SHP77 (cell line): ENCODE measurements at places on chromosomes 1 and 21.

- DNase-seq: no peak
Observed at GRCh38 chr1:180231506-180231921, 1.4 kb downstream of the LHX4 start.

DNA sequence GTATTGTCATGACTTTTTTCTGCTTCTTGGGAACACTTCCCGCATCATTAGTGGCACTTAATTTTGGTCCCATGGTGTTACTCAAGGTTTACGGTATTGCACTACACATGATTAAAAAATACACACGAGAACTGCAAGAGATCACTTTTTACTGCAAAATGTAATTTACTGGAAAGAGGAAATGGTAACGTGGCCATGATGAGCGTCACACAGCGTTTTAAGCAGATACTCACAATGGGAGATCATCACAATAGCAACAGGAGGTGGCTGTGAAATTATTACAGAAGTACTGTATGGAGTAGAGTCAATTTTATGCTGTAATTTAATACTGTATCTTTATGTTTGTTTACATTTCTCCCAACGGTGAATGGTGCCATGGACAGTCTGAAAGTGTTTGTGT lies 1510.3 kb downstream of the AMY1C start:
- DNase-seq: no peak

- no peak for DNase-seq
Observed at GRCh38 chr1:237205400-237206064, 163.5 kb downstream of the RYR2 start.

- DNase-seq: no peak
Observed at GRCh38 chr1:20401405-20402010, 84.5 kb downstream of the CAMK2N1 start.

DNA sequence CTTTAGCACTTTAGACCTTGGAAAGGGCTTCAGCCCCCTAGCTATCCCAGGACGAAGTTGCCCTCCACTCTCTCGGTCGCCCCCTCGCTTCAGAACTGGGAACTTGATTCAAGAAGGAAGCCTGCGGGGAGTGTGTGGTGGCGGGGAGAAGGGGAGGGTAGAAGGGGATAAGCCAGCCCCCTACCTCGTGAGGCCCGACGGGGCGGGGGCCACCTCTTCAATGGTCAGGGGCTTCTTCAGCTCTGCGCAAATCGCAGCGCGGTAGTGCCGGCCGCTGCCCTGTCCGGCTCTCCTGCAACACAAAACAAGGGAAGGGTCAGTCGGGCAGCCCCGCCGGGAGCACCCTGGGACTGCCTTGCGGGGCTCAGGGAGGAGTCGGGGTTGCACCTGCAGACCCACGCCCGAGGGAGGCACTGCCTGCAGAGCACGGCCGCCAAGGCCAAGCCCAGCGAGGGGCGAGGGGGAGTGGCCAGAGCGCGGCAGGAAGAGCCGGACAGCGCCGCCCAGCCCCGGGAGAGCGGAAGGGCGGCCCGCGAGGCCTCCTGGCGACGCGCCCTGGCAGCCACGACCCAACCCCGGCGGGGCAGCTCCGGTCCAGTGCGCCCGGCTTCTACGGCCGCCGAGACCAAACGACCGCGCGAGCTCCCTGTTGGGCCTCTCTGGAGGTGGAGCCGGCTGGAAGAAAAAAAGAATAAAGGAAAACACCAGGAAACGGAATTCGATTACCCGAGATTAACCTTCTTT lies 56.2 kb upstream of the RASAL2 start:
- no peak for DNase-seq

DNA sequence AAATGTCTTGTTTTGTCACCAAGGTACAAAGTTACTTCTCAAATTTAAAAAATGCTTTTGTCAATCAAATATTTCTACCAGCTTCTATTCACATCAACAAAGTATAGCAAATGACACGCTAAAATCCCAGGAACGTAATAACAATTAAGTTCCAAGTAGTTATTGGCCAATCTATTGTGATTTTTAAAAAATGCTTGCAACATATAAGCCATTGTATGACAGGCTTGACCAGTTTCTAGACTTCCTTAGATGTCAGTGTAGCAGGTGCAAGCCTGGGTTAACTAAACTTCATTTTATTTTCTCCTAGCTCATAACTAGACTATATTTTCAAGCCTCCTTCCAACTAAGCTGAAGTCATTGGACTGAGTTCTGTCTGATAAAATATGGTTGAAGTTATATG lies 494.5 kb upstream of the PKN2 start:
- no peak for DNase-seq

- no peak for DNase-seq
Observed at GRCh38 chr1:17890815-17891191, 135.7 kb downstream of the ACTL8 start.

DNA sequence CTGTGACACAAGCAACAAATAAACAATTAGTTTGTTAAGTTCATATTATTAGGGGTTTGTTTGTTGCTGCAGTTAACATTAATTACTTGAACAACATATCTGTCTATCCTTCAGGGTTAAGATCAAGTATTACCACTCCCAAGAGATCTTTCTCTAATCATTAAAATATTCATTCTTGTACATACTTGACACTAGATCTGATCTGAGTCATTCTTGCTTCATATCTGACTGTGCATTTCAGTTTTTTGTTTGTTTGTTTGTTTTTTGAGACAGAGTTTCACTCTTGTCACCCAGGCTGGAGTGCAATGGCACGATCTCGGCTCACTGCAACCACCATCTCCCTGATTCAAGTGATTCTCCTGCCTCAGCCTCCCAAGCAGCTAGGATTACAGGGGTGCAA lies 613.3 kb upstream of the PLXNA2 start:
- no peak for DNase-seq

DNA sequence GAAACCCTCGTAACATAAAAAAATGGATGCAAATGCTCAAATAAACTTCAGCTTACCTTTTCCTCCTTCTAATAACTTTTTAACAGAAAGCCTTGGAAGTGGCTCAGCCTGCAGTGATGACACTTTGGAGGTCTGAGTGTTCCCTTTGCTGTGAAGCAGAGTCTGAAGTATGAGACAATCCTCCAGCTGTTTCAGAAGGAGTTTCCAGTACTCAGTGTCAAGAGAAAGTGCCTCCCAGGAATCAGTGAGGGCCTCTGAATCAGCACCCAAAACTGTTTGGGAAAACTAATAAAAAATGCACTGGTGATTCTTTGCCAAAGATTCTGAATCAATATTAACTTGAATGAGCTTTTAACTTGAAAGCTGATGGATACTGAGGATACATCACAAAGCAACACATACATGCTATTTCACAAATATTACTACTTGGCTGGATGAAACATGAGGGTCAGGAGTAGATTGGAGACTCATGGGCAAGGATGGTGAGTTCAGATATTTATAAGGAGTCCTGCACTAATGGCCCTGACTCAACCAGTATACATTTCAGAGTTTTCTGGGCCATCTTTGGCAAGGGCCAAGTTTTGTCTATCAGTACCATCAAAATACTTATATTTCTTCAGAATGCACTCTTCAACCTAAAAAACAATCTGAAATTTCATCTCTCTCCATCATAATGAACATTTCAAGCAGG lies 77.0 kb downstream of the IARS2 start:
- DNase-seq: no peak

DNA sequence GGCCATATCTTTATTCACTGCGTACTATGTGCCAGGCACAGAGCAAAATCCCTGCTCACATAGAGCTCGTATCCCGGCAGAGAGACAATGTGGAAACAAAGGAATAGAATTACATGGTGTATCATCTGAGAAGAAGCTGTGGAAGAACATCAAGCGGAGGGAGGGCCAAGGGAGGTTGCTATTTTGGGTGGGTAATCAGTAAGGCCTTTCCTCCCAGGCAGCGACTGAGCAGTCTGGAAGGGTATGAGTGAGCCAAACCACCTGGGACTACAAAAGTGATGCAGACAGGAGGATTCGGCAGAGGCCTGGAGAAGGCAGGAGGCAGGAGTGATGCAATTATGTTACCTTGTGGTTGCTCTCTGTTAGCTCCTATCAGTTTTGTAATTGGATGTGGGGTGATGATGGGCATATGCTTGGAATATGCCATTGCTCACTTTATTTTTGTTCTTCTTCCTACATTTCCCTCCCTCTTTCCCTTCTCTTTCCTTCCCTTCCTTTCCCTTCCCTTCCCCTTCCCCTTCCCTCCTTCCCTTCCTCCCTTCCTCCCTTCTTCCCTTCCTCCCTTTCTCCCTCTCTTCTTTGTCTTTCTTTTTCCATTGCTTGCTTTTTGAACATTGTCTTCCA lies 172.9 kb downstream of the DISC1 start:
- no peak for DNase-seq

GRCh38 chr1:52439976-52440375 lies 35.6 kb downstream of the PRPF38A start:
- no peak for DNase-seq

DNA sequence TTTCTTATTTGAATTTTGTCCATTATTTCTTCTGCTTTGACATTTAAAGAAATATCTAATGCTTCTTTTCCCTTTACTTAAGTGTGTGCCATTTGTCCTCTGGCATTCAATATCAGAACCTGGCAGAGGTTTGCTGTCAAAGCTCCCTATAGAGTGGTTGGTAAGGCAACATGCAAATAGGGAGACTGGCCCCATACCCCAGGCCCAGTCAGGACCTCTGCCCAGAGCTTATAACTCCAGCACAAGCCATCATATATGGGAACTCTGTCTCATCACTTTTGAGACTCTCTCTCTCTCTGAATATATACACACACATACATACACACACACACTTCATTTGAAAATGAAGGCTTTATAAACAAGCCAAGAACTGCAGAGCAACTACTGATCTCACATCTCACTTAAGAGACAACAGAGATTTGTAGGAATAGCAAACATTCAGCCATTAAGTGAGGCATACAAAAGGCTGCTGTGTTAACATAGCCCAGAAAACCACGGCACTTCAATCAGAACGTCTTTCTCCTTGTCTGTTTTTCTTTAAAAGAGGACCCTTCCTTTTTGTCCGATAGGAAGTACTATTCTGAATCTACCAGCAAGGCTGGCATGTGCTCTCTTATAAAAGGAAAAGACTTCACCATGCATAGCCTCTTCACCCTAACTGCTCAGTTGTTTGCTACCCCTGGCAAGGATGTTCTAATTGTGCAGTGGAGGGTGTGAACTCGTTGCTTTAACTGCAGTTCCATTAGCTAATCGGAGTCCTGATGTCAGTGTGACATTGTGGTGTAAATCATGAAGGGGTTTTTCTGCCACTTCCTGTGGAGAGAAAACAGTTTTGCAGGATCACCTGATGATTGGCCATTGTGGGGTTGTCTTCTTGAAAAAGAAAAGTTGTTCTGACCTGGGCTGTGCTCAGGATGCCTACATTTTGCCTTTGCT lies 101.7 kb downstream of the NR5A2 start:
- DNase-seq: no peak

DNA sequence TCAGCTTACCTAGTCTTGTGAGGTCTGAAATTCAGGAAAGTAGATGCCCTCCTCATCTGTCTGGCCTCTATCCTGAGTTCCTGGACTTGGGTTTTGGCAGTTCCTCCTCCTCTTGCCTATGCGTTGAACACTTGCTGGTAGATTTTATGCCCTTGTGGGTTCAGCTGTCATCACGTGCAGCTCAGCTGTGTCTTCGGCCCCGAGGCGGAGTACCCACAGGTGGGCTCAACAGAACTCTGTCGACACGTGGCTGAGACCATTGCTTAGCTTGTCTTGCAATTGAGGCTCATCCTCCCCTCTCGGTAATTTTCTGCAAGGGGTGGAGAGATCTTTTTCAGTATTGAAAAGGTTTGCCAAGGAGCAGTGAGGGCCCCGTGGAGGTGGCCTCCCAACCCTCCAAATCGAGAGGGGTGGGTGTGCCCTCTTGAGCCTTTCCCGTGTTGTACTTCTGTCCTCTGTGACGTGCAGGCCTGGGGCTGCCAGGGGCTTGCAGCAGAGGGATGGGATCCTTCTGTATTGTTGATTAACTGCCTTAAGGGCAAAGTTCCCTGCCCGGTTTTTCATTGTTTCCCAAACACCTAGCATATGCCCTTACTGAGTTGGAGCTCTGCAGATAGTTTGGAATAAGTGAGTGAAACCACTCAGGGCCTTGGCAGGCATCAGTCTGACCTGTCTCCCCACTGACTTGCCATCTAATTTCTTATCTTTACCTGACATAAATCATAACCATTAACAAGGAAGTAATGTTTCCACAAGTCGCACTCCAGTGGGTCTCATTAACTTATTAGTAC lies 2.9 kb downstream of the CENPS start:
- no peak for DNase-seq

DNA sequence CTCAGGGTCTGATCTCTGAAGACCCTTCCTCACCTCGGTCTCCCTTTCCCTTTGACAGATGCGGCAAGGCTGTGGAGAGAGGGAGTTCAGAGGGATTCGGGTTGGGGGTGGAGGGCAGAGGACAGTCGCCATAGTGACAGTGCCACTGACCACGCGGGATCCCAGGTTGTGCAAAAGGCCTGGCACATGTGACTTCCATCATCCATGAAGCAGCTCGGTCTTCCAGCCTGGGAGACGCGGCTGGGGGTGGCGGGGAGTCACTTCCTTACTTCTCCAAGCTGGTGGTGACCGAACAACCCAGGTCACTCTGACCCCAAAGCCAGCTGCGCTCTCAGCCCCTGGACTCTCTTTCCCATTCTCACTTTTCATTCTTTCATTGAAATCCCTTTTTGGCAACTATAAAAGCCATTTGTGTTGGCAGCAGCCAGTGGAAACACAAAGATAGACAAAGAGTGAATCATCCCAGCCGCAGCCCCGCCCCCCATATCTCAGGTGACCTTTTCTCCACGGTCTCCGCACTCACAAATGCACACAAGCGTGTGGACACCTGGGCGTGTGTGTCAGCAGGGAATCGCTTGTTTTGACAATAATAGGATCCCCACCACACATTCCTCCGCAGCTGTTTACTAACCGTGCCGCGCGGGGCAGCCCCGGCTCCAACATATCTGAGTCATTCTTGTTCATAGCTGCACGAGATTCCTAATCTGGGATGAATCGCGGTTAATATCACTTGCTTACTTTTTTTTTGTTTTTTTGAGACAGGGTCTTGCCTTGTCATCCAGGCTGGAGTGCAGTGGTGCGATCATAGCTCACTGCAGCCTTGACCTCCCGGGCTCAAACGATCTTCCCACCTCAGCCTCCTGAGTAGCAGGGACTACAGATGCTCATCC lies 68.3 kb downstream of the DHRS3 start:
- peak; percentile 31 for DNase-seq

DNA sequence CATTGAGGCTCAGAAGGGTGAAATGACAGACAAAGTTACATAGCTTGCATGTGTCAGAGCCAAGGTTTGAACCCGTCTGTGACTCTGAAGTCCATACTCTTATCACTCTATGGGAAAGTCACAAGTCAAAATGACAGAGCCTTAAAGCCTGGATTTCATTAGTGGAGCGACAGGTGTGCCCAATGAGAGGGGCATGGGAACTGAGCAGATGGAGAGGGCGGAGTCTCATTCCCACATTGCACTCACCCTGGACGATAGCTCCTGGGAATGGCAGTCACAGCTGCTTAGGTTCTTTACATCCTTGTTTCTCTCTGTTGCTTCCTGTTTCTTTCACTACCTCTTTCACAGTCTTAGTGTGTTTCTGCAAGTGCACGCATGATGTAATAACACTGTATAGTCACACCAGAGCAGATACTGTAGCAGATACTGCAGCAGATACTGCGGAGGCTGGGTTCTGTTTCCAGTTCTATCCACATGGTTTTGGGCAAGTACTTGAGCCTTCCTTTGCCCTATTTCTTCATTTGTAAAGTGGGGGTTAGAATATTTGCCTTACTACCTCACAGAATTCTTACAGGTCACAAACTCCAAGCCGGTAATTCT lies 127.2 kb downstream of the ZSCAN20 start:
- DNase-seq: no peak
